ENCODE measurements at places on chromosomes 1 and 21.

- DNase-seq: no peak
Observed at GRCh38 chr1:224543453-224543852, 72.7 kb upstream of the CNIH3 start.

GRCh38 chr1:155678027-155678426, 10.5 kb downstream of the YY1AP1 start:
- no peak for DNase-seq

- no peak for DNase-seq
Observed at GRCh38 chr1:230985711-230986110, 6.8 kb downstream of the ARV1 start.

DNA sequence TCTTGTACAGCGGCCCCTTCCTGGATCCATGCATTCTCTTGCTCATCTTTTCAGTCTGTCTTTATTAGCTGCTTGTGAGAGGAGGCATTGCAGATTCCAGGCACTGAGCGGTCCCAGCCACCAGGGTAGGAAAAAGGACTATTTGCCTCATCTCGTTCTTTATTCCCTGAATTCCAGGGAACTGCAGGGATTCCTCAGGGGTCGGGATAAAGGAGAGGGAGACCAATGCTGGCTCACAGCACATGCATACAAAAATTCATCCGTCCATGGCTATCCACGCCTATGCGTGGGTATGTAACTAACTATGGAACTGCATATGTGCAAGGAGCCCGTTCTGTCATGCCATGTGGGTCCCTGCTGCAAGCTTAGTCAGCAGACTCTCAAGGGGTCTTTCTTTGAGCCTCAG, 879 bp upstream of the PLPPR5 start:
- no peak for DNase-seq
